ENCODE measurements at places on chromosomes 4 and X. TPM values are rescaled to one million over a fixed set of nuclear protein-coding genes. Genes with fewer than 3 reads are reported as not detected.

GRCh38 chr4:47071901-47072341 is 40.6 kb downstream of the GABRB1 start:
- DNase-seq = no peak

GRCh38 chrX:4547213-4547836 is 833.9 kb upstream of the PRKX start:
- no peak for DNase-seq

DNA sequence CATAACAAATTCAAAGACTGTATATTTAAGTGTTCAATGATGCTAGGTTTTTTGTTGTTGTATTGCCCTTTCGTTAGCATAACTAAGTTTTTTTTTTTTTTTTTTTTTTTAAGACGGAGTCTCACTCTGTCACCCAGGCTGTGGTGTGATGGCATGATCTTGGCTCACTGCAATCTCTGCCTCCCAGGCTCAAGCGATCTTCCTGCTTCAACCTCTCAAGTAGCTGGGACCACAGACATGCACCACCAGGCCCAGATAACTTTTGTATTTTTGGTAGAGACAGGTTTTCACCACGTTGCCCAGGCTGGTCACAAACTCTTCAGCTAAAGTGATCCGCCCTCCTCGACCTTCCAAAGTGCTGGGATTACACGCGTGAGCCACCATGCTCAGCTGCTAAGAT is 7.0 kb downstream of the SH3BGRL start:
- no peak for DNase-seq

GRCh38 chrX:74291577-74291963 is 12.4 kb upstream of the ZCCHC13 start:
- DNase-seq = no peak

- DNase-seq = no peak
These were observed 33.1 kb downstream of the GAK start for GRCh38 chr4:898869-899555.

GRCh38 chrX:25646156-25646555 is 492.0 kb upstream of the MAGEB18 start:
- DNase-seq = no peak

DNA sequence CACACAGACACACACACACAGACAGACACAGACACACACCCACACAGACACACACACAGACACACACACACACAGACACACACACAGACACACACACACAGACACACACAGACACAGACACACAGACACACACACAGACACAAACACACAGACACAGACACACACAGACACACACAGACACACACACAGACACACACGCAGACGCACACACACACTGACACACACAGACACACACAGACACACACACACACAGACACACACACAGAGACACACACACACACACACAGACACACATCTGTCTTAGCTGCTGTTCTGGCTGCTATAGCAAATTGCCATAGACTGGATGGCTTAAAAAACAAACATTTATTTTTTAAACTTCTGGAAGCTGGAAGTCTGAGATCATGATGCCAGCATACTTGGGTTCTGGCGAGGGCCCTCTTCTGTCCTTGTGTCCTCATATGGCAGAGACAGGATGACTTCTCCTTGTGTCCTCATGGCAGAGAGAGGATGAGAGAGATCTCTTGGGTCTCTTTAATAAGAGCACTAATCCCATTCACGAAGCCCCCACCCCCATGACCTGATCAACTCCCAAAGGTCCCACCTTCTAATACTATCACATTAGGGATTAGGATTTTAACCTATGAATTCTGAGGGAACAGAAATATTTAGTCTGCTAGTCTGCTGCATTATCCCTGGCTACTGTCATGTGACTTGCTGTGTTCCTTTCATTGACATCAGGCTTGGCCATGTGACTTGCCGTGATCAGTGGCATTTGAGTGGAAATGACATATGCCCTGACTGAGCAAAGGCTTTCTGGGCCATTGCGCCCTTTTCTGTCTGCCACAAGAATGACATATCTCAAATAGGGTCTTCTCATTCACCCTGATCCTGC is 32.7 kb upstream of the RASGEF1B start:
- DNase-seq = no peak

DNA sequence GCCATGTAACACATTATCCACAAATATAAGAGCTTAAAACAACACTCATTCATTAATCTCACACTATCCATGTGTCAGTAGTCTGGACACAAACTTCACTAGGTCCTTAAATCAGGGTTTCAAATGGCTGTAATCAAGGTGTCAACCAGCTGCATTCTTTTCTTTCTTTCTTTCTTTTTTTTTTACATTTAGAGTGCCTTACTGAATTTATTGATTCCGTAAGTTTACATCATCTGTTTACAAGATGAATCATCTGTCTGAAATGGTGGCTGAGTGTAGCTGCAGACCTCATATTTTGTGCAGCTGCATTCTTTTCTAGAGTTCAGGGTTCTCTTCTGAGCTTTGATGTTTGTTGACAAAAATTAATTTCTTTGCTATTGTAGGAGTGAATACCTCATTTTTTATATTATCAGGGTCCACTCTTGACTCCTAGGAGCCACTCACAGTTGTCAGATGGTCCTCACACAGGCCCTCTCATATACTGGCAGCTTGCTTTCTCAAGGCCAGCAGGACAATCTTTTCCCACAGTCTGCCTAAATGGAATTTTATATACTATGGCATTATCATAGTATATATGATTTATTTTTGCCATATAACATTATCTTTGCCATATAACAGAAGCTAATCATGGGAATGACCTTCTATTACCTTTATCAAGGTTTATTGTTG is 37.8 kb downstream of the SPOCK3 start:
- no peak for DNase-seq

DNA sequence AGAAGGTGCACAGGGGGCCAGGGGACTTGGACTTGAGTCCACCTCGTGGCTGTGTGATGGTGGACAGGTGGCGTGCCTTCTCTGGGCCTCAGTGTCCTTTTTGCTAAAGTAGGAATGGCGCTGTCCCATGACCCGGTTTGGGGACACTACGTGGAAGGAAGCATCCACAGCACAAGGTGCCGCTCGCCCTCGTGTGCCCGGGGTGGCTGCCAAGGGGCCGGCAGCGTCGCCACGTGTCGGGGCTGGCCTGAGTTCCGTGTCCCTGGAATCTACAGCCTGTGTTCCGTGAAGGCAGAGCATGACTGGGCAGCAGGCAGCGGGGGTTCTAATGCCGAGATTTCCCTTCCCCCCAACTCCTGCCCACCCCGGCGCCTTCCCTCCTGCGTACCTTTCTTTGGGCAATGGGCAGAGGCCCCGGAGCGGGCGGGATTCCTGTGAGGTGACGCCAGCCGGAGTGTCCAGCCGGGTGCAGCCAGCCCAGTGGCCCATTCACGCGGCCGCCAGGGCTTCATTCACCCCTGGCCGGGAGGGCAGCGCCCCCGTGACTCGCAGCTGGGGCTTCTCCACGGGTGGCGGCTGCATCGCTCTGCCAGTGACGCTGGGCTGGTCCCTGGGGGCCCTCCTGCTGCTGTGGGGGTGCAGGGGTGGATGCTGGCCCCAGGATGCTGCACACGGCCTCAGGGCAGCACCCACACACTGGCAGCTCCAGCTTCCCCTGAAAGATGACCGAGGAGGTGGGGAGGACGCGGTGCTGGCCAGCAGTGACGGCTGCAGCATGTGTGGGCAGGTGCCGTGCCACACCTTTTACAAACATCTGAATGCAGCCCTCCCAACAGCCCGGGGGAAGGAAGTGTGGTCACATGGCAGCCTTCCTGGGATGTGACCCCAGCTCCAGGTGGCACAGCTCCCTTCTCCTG is 21.2 kb downstream of the DOK7 start:
- DNase-seq = no peak

The NAP1L3 gene
- 0.83 TPM for polyA plus RNA-seq

The KIAA1210 gene
- polyA plus RNA-seq = not detected
